Mucosa of descending colon (tissue), 3 donors: ENCODE measurements at places on chromosomes 16 and 17.

DNA sequence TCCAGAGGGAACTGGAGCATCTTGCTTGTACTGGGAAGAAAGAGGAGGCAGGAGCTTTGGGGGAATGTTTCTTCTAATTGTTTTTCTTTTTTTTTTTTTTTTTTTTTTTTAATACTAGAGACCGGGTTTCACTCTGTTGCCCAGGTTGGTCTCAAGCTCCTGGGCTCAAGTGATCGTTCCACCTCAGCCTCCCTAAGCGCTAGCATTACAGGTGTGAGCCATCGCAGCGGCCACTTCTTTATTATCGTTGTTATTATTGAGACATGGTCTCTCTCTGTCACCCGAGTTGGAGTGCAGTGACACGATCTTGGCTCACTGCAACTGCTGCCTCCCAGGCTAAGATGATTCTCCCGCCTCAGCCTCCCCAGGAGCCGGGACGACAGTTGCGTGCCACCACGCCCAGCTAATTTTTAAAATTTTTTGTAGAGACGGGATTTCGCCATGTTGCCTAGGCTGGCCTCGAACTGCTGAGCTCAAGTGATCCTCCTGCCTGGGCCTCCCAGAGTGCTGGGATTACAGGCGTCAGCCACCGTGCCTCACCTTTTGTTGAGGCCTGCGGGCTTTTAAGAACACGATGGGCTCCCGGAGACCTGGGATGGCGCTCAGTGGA, 137.3 kb upstream of the GSE1 start:
- DNase-seq, result no peak

GRCh38 chr16:85392756-85393673, 220.1 kb upstream of the GSE1 start:
- DNase-seq, result peak; percentile 34

GRCh38 chr16:49930841-49931240, 74.9 kb upstream of the ZNF423 start:
- no peak for DNase-seq

GRCh38 chr16:82796047-82796446, 169.3 kb downstream of the CDH13 start:
- no peak for DNase-seq

DNA sequence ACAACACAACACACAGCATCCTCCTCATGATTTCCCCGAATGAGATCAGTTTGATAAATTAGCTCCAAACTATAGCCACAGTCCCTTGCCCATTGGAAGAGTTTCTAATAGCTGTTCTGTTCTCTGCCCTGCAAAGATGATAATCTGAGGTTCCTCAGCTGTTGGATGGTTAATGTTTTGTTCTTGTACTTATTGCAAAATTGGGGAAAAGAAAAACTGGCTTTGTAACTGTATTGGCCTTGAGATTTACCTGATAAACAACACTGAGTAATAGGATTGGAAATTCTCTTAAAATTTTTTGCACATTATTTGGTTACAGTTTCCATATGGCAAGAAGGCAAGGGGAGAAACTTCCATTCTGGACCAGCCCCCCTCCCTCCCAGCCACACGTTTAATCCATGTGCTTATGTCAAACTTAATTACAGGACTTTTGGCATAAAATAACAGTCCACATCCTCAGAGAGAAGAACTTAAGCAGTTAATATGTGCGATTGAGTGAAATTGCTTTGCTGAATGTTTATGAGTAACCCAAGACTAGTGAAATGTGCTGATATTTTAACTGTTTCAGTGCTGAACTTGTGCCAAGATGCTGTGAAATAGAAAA, 119.1 kb upstream of the ZFHX3 start:
- DNase-seq, result no peak
